ENCODE measurements at places on chromosomes 3 and 15.

GRCh38 chr3:158961911-158962310 lies 160.1 kb downstream of the MFSD1 start:
- no peak for DNase-seq

GRCh38 chr3:69406163-69406562 lies 20.3 kb upstream of the FRMD4B start:
- DNase-seq = peak; percentile 17

- DNase-seq = no peak
Observed at GRCh38 chr3:17752876-17753631, 10.6 kb upstream of the TBC1D5 start.

DNA sequence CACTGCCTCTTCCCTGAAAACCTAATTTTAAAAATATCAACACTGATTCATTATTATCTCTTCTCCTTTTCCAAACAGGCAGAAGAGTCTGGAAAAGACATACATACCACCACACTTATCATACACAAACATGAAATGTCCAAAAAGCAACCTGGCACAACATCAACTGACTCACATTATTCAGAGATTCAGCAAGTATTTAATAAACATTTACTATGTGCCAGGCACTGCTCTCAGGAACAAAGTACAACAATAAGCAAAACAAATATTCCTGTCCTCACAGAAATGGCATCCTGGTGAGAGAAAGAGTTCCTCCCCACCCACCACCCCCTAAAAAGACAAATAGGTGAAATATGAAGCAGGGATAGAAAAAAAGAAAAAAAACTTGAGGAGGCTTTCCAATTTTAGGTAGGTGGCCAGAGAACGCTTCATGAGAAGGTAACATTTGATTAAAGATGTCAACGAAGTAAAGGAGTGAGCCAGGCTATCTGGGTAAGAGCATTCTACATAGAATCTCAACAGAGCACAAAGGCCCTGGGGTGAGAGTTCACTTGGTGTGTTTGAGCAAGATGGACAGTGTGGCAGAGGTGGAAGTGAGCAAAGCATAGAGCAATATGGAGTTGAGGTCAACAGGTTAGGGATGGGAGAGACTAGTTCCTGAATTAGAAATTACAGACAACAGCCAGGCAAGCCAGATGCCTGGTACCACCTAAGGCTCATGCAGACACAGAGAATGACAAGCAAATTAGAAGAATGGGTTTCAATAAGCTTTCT lies 141.7 kb downstream of the OSBPL10 start:
- DNase-seq = no peak

DNA sequence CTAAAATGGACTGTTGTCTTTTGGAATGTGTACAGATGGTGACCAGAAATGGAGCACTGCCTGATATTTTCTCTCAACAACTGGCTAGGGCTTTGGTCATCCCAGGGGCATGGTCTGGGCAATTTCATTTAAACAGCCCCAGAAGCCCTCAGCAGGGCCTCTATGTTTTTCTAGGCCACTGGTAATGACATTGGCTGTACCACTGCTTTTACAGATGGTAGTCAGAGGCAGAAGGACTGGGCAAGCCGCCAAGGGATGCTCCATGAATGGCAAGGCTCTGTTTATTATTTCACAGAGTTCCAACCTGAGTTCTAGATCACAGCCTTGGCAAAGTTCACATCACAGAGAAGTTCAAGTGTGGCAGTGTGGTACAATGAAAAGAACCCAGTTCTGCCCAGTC lies 37.0 kb upstream of the LMCD1 start:
- DNase-seq = no peak

GRCh38 chr3:118984699-118985098 lies 49.9 kb downstream of the IGSF11 start:
- no peak for DNase-seq

GRCh38 chr3:128727059-128727458 lies 1.1 kb downstream of the RAB7A start:
- DNase-seq = no peak

DNA sequence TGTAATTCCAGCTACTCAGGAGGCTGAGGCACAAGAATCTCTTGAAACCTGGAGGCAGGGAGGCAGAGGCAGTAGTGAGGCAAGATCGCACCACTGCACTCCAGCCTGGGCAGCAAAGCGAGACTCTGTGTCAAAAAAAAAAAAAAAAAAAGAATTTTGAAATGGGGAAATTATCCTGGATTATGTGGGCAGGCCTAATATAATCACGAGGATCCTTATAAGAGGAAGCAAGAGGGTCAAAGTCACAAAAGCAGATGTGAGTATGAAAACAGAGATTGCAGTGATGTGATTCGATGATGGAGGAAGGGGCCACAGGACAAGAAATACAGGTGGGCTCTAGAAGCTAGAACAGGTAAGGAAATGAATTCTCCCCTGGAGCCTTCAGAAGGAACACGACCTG lies 159.6 kb downstream of the LEKR1 start:
- no peak for DNase-seq

- peak; percentile 84 for DNase-seq
Observed at GRCh38 chr3:37324850-37325321, 150.5 kb upstream of the LRRFIP2 start.

GRCh38 chr3:21989341-21990042 lies 238.5 kb upstream of the ZNF385D start:
- DNase-seq = no peak

DNA sequence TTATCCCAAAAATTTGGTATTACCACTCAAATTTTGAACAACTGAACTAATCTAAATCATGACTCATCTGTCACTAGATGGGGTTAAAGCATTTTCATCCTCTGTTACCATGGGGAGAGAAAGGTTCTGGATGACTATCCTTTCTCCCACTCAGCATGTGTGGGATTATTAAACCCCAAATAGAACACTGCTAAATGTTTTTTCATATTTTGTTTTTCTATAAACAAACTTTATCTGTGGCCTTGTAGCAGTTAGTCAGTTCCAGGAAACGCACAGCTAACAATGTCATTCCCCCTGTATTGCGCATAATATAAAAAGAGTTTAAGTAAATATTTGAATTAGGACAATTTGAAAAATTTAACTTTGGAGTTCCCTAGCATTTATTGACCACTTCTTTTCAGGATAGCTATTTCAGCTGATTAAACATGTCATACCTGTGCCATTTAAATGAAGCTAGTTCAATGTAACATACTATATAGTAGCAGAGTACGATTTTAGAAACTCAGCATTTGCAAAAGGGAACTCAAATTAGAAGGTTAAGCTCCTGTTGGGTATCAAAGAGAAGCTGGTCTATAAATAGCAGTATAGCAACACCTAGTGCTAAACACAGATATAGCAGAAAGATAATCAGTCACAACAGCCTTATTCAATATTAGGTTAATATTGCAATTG lies 9.2 kb upstream of the TMEM212 start:
- DNase-seq = peak; percentile 56

- no peak for DNase-seq
Observed at GRCh38 chr3:197093871-197094270, 64.3 kb upstream of the MELTF start.

DNA sequence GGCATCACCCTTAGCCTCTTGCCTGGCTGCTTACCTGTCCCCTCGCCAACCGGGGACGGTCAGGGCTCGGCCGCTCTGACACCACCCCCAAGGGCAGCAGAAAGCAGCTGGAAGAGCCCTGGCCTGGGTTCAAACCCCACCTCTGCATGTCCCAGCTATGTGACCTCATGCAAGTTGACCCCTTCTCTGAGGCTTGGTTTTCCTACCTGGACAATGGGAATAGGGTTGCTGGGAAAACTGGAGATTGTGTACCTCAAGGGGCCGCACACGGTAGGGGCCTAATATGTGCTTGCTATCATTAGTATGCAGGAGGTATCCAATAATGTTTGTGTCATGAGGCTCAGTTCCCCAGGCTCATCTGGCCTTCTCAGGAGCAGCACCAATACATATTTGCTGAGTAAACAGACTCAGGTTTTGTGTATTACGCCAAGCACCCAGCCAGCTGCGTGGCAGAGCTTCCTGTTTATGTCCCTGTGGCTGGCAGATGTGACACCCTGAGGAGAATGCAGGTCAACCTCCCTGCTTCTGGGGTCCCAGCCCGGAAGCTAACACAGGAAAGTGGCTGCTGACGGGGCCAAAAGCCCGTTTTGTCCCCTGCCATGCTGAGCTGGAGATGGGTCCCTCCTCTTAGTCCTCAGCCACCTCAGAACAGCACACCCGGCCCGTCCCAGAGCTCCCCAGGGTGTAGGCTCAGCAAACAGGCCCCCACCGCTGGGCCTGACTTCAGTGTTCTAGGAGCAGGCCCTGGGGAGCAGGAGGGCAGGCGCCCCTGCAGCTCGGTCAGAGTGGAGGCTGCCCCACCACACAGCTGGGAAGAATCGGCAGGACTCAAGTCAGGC lies 29.7 kb downstream of the PLXND1 start:
- no peak for DNase-seq

- no peak for DNase-seq
Observed at GRCh38 chr3:29144361-29144760, 136.5 kb upstream of the RBMS3 start.

- no peak for DNase-seq
Observed at GRCh38 chr15:91862891-91863504, 9.5 kb downstream of the SLCO3A1 start.

DNA sequence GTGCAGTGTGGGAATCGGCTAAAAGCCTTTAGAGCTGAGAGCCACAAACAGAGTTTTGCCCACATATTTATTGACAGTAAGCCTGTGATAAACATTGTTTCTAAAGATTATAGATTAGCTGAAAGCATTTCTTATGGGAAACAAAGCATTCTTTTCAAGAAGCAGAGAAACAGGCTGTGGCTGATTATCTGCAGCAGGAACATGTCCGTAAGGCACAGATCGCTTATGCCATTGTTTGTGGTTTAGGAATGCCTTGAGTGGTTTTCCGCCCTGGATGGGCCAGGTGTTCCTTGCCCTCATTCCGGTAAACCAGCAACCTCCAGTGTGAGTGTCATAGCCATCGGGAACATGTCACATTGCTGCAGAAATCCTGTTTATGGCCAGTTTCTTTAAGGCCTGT lies 12.5 kb downstream of the XYLB start:
- DNase-seq = no peak

- peak; percentile 74 for DNase-seq
Observed at GRCh38 chr3:9028134-9028533, 64.9 kb upstream of the RAD18 start.
